ENCODE measurements at places on chromosomes 16 and 17.
A peak's percentile ranks its signal among the peaks of the same experiment; 100 is the strongest.

GRCh38 chr16:77295896-77296295, 96.7 kb downstream of the SYCE1L start:
- no peak for DNase-seq

DNA sequence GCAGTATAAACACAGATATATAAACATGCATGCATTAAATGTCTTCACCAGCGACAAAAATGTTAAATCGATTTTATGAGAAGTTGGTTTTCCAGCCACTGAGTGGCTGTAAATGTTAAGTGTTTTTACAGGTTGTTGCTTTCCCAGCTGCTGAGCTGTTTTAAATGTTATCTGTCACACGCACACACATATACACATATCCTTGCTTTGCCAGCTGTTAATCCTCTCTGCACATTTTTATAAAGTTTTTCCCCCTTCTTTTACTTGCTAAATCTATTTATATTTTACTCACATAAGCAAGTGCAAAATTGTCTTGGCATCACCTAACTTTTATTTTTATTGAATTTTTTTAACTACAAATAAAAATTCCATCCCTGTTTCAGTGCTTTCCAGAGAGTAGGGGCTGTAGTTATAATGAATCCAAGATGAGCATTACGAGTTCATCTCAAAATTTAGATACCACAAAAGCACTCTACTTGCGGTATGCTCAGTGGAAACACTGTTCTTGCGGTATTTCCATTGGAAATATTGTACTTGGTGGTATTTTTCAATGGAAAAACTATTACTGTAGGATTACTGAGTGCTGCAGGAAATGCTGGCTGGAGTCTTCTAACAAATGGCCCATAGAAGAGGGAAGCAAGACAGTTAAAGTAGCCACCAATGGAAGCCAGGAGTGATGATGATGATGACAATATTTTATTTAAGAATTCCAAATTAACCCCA, 124.9 kb upstream of the KCNJ16 start:
- no peak for DNase-seq

DNA sequence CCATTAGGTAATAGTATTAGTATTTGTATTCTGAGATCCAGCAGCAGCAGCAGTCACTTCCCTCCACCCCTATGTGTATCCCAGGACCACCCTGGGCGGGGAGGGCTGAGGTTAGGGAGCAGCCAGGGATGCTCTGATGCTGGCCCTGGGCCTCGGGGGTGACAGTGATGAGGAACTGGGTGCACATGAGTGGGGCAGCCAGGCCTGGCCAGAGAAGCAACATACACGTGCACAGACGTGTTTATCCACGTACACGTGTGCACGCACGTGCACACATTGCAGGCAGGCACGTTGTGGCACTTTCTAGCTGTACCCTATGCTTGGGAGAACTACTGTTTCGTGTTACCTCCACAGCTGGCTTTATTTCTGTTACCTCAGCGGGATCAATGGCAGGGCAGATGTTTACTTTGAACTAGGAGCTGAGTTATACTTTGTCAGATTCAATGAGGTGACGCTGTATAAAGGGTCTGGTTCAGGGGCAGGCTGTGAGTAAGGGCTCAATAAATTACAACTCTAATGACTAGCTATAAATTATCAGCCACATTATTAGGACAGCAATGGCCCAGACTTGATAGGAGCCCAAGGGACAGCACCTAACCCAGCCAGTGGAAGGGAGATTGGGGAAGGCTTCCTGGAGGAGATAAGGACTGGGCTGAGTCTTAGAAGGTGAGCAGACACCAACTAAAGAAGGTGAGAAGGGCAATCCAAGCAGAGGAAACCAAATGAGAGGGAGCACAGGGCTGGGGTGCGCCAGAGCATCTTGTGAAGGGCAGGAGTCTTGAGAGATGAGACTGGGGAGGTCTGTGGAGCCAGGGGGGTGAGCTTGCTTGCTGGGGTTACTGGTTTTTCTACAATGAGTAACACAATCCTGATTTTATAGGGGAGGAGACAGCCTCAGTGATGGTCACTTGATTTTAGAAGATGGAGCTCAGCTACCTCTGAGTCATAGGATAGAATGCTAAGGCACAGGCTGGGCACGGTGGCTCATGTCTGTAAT, 22.4 kb upstream of the CA4 start:
- DNase-seq, result no peak

- DNase-seq, result no peak
Measured at GRCh38 chr17:78958641-78959127, 21.0 kb downstream of the LGALS3BP start.

DNA sequence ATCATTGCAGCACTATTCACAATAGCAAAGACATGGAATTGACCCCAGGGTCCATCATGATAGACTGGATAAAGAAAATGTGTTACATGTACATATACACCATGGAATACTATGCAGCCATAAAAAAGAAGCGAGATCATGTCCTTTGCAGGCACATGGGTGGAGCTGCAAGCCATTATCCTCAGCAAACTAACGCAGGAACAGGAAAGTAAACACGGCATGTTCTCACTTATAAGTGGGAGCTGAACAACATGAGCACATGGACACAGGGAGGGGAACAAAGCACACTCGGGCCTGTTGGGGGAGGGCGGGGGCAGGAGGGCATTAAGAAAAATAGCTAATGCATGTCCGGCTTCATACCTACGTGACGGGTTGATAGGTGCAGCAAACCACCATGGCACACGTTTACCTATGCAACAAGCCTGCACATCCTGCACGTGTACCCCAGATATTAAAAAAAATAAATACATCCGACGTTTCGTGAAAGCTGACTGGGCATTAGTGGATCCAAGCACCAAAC, 28.9 kb downstream of the ZNF778 start:
- no peak for DNase-seq

GRCh38 chr16:70527315-70527996, 3.8 kb downstream of the SF3B3 start:
- no peak for DNase-seq

DNA sequence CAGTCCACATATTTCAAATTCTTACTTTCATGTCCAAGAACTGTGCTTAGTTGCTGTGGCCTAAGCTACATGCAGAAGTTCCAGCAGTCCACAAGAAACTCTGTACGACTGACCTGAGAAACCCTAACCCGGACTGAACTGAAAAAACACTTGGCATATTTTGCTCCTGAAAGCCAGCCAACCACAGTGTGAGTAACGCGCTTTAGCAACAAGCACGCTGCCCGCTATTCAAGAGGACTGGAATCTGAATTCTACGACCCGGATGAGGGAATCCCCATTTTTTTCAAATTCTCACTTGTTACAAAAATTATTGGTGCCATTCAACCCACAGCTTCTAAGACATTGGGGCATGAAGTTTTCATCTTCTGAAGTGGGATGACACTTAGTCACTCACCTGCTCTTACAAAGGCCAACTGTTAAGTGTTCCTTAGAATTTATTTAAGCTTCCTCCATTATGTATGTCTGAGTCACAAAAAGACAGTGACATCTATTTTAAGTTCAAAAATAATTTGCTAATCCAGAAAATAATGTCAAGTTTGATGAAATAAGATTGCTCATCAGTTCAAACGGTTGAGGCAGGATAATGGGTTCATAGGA, 78.7 kb downstream of the CDYL2 start:
- DNase-seq, result peak; percentile 59

DNA sequence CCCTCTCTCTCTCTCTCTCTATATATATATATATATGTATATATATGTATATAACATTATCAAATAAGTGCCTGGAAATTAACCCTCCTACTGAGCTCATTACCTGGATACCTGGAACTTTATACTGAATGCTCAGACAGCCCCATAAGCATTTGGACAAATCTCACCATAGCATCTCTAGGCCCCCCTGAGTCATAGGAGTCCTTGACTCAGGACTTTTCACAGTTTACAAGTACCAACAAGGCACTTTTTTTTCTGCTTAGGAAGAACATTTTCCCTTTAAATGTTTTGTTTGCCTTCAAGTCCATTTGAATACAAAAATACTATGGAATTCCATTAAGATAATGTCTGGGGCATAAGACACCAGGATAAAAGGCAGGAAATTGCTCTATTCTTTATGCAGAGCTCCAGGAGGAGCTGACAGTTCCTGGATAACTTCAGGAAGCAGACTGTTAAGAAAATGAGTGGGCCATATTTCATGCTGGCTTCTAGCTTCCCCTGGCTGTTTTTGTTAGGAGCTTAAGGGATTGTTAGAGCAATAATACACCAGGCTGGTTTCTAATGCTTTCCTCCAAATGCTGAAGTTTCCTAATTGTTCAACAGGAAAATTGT, 171.7 kb upstream of the ASIC2 start:
- DNase-seq, result peak; percentile 27

DNA sequence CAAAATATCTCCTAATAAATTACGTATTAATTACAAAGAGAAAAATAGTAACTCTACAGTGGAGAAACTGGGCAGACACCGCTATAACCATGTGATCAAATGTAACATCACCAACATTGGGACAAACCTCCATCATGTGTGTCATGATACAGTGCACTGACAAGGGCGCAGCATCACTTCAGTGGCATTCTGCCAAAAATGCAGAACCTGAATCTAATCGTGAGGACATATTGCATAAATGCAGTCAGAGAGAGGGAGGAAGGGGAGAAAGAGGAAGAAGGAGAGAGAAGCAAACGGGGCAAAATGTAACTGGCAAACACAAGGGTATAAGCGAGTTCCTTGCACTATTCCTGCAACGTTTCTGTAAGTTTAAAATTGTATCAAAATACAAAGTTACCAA, 74.2 kb upstream of the MARCHF10 start:
- no peak for DNase-seq

GRCh38 chr17:57114085-57114673, 29.1 kb downstream of the AKAP1 start:
- DNase-seq, result peak; percentile 51

DNA sequence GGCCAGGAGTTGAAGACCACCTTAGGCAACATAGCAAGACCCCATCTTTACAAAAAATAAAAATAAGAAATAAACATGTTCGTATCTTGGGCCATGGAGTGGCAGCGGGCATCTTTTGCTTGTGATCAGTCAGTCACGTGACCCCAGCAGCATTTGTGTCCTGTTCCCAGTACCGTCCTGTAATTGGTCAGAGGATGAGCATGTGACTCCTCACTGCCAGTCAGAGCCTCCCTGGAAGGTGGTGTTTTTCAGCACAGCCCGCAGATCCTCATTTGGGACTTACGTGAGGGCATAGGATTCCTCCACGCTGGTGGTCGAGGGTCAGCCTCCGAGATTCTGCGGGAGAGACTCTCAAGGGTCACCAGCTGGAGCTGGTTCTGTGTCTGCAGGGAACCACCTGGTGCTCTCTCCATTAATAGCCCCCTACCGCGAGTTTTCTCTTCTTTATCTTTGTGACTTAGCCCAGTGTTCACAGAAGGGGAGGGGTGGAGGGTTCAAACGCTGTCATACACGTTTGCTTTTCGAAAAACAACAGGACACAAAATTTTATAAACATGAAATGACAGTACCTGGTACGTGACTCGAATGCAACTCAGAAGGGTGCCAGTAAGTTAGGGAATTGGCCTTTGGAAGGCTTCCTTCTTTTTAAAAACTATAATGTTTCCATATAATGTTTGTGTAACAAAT, 17.2 kb downstream of the MRC2 start:
- DNase-seq, result no peak

DNA sequence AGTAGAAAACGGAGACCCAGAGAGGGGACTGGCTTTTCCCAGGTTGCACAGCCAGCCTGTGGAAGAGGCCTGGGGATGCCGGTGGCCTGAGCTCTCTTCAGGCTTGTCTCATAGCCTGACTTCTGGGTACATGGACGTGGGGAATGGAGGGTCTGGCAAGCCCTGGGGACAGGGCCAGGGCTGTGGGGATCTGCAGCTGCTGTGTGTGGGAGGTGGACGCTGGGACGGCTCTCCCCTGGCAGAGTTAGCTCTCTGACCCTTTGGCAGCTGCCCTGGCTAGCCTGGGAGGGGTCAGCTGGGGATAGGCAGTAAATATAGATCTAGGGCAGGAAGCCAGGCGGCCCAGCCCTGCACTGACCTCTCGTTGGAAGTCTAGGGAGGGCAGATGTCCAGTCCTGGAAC, 20.5 kb downstream of the SLC4A1 start:
- DNase-seq, result no peak

GRCh38 chr17:61475726-61476125, 23.5 kb downstream of the TBX4 start:
- DNase-seq, result no peak

DNA sequence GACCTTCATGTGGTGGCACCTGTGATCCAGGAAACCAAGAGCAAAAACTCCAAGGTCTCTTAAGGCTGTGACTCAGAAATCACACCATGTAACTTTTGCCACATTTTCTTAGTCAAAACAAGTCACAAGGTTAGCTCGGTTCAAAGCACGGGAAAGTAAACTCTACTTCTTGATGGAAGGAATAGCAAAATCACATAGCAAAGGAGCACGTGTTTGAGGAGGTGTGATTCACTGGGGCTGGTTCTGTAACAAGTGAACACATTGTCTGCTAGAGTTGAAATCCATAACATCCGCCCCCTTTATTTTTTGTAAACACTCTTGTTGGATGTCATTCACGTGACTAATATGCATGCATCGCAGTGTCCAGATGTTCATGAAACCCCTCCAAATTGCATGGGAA, 415.0 kb upstream of the MAF start:
- DNase-seq, result no peak

GRCh38 chr16:56344518-56345405, 80.6 kb downstream of the AMFR start:
- no peak for DNase-seq

GRCh38 chr17:17147821-17148220, 58.3 kb downstream of the PLD6 start:
- DNase-seq, result no peak

- DNase-seq, result no peak
Measured at GRCh38 chr16:61421111-61421510, 615.1 kb downstream of the CDH8 start.

GRCh38 chr17:49787884-49788477, 500 bp upstream of the KAT7 start:
- DNase-seq, result no peak

- DNase-seq, result peak; percentile 87
Measured at GRCh38 chr17:4721203-4722135, 9.8 kb upstream of the MED11 start.

DNA sequence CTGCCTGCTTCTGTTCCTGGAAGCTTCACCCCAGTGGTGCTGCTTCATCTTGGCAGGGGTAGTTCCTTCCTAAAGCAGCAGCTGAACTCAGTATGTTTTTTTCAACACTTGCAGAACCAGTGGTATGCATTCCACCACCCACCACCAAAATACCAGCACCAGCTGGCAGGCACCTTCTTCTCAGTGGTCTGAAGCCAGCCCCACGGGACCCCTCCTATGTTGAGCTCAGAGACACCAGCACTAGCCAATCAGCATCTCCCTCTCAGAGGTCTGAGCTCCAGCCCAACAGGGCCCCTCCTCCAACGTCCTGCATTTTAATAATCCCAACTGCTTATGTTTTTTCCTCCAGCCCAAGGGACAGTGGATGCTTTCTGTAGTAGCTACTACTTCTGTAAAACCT, 299.6 kb upstream of the CCL2 start:
- DNase-seq, result no peak

- DNase-seq, result no peak
Measured at GRCh38 chr17:65898651-65899050, 293.3 kb downstream of the CEP112 start.
